NCI-H2029 treated with DMSO at 0.1 percent for 48 hours (cell line): ENCODE measurements at places on chromosomes 7 and 10.

DNA sequence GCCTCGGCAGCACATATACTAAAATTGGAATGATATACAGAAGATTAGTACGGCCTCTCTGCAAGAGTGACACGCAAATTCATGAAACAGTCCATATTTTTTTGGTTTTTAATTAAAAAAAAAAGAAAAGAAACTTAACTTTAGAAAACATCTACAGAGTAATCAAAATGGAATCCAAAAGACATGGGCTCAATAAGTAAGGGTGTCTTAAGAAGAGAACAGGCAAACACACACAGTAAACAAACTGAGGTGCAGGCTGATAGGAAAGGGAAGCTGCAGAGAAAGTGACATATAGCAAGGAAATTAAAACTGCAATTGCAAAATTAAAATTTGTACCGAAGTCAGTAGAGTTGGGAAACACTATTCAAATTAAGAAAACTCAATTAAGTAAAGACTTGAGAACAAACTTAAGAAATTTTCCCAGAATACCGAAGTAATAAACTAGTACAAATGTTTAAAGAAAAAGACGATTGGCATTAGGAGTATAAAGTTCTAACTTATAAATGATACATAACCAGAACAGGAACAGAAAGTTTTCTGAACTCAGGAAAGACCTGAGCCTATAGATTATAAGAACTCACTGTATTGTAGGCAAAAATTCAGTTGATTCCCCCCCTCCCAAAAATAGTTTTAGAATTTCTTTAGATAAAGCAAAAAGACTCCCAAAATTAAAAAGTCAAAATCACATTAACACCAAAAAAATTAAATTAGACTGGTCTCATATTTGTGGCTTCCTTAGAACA is 16.3 kb downstream of the MTPN start:
- no peak for DNase-seq

DNA sequence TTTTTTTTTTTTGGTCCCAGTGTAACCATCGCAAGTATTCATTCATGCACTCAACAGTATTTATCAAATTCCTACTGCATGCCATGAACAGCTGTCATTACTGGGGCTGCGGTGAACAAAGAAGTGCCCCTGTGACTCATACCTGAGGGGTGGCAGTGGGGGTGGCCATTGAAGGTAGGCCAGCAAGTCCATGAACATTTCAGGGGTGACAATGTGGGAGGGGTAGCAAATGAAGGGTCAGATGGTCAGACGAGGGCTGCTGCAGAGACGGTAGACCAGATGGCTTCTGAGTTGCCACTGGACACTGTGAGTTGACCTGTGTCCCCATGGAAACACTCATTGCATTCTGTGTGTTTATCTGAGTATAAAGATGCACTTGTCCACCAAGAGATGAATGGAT is 92.5 kb upstream of the PITRM1 start:
- no peak for DNase-seq

GRCh38 chr7:74312418-74313028 is 23.3 kb downstream of the CLIP2 start:
- DNase-seq, result no peak

GRCh38 chr10:7085913-7086589 is 324.8 kb downstream of the SFMBT2 start:
- DNase-seq, result no peak

DNA sequence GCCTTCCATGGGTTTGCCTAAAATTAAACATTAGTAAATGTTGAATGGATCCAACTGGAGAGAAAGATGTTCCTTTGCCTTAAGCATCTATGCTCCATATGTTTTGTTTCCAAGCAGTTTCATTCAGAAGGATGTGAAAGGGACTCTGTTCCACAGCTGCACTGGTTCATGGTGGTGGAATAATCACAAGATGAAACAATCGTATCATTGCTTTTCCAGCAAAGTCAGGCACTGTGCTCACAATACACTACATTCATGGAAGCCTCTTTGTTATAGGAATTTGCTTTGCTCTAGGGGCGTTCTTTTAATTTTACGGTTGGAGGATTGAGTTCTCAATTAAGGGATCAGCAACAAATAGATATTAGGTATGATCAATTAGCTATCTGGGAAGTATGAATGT is 33.8 kb downstream of the RAMP3 start:
- DNase-seq, result no peak

GRCh38 chr7:22129166-22129565 is 183.5 kb upstream of the CDCA7L start:
- no peak for DNase-seq

DNA sequence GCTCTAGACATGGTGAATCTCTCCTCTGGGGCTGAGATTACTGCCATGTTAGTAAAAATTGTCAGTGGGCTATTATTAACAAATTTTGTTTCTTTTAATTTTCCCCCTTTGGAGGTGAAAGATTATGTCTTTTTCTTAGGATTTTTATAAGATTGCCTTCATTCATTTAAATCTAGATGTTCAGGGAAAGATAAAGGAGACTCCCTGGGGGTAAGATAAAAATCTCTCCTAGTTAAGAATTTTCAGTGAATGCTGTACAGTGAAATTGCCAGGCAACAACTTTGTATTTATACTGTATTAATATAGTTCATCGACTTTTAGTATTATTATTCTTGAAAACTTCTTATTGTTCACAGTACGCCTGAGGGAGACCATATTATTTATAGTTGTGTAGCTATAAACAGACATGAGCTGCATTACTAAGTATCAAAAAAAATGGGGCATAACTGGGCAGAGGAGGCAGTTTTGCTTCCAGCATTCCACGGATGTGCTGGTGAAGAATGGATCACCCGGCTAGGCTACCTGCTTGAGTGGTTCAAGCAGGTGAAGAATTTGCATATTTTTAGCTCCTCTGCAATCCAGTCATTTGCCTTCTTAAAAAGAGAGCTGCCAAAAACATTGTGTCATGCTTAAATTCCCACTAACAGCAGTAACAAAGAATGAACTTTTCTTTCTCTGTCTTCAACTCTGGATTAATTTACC is 552.1 kb downstream of the DNAJB9 start:
- DNase-seq, result no peak

- DNase-seq, result no peak
These were observed 36.2 kb downstream of the KAT6B start for GRCh38 chr10:74862625-74863024.

- DNase-seq, result no peak
These were observed 106.4 kb downstream of the AMPH start for GRCh38 chr7:38524786-38525185.

GRCh38 chr10:84156768-84157167 is 16.8 kb upstream of the GPR15LG start:
- no peak for DNase-seq

GRCh38 chr7:18607025-18607424 is 111.5 kb downstream of the HDAC9 start:
- DNase-seq, result no peak

- DNase-seq, result no peak
These were observed 311.9 kb downstream of the GRM8 start for GRCh38 chr7:126940723-126941307.

DNA sequence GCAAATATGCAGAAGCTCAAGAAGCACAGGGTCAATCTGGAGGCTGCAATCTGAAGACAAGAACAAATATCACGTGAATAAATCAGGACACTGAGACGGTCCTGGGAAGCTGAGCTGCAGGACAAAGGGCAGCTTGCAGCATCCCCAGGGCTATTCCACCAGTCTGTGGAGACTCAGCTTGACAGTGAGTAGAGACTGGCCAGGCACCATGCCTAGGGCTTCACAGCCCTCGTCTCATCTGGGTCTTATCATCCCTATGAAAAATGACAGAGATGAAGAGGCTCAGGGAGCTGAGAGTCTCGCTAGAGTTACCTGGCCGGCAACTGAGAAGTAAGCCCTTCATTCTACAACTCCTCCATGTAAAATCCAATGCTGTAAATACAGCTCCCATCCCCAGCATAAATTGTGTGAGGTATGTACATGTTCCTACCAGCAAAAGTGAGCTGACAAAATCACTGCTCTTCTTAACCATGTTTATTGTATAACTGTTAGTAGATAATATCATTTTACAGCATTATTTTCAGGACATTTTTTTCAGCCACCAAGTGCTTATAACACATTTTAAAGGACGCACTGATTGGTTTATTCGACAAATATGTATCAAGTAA is 186.6 kb upstream of the IGFBP3 start:
- no peak for DNase-seq

- DNase-seq, result no peak
These were observed 52.2 kb downstream of the CUBN start for GRCh38 chr10:17077346-17077781.

DNA sequence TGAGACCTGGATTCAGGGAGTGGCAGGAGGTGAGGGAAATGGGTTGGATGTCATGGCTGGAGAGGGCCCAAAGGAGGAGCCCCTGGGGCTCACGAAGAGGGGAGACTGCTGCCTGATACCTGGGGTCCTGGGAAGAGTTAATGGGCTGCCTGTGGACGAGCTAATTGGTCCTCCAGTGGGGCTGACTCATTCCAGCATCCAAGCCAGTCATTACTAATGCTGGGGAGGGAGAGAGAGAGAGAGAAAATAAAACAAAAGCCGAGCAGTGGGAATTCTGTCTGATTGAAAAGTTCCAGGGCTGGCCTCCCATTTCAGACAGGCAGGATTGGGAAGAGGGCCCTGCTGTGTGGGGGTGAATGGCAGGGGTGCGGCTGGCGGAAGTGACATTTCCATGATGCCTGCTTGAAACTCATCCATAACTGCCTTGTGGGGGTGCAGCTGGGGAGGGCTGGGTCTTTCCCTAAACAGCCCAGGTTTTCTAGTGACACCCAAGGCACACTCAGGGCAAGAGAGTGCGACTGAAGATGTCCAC is 297.8 kb downstream of the RPS24 start:
- no peak for DNase-seq

GRCh38 chr7:20241194-20241910 is 24.2 kb upstream of the MACC1 start:
- DNase-seq, result no peak

DNA sequence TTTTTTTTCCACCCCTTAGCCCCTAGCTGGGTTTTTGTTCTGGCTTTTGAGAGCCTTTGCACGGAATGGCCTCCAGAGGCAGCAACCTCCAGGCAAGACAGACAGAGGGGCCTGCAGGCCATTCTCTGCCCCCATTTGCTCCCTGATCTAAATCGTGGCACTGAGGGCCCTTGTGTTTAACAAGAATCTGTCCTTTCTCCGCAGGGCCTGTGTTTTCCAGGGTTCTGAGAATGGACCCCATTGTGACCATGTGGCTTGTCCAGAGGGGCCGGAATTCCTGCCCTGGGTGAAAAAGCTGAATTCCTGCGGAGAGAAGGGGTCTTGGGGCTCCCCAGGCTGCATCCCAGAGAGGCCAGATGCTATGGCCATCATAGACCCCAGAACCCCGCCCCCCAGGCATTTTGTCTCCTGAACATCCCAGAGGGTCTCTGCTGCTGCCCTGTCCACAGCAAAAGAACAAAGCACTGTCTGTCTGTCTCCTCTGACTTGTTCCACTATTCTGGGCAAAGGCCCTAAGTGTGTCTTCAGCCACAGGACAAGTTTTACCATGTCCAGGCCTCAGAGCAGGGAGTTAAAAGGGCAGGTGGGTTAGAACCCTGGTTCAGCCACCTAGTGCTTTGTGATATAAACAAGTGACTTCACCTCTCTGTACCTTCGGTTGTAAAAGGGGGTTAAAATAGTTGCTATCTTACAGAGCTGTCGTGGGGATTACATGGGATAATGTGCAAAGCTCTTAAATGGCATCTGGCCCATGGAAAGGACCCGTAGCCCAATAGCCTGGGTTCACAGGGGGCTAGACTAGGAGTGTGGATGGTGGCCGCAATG is 155.6 kb downstream of the SH3PXD2A start:
- no peak for DNase-seq

- DNase-seq, result no peak
These were observed 45.0 kb upstream of the CACUL1 start for GRCh38 chr10:118799777-118800176.

GRCh38 chr7:106074257-106074656 is 37.9 kb downstream of the SYPL1 start:
- DNase-seq, result no peak
